ENCODE measurements at places on chromosomes 12 and 14.
A peak's percentile ranks its signal among the peaks of the same experiment; 100 is the strongest.

- peak; percentile 89 for DNase-seq
These were observed 11.8 kb upstream of the WSCD2 start for GRCh38 chr12:108117163-108117849.

DNA sequence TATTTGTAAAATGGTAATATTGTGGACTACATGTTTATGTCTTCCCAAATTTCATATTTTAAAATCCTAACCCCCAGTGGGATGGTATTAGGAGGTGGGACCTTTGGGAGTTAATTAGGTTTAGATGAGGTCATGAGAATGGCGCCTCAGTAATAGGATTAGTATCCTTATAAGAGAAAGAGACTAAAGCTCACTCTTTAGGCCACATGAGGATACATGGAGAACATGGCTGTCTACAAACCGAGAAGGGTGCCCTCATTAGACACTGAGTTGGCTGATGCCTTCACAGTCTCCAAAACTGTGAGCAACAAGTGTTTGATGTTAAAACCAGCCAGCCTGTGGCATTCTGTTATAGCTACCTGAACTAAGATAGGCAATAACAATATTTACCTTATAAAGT is 58.3 kb upstream of the OTOGL start:
- no peak for DNase-seq

DNA sequence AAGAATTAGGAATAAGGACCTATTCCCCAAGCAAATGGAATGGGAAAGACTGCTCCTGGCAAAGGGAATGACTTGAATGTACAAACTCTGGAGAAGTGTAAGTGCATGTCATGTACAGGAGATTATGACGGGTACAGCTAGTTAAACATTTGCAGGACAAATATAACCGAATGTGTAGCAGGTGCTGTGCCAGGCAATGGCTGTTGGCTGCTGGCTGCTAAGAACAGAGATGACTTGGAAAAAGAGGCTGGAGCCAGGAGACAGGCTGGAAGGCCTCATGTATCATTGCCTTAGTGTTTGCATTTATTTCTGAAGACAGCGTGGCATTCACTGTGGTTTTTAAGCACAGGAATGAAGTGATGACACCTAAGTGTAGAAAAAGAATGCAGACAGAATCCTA is 136.8 kb downstream of the TTC8 start:
- no peak for DNase-seq

GRCh38 chr12:47111854-47112253 is 32.1 kb upstream of the AMIGO2 start:
- DNase-seq, result no peak

GRCh38 chr14:59332727-59333126 is 132.5 kb downstream of the GPR135 start:
- no peak for DNase-seq

DNA sequence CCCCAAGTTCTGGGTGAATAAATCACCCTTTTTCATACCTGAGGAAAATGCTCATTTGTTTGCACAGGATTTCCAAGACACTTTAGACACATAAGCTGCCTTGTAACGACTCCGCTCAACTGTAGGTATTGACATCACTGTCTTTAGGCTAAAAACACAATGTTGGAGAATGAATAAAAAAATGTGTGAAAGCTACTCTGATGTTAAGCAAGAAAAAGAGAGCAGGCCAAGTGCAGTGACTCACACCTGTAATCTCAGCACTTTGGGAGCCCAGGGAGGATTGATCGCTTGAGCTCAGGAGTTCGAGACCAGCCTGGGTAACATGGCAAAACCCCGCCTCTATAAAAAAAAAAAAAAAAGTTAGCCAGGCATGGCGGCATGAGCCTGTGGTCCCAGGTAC is 11.1 kb upstream of the CIPC start:
- no peak for DNase-seq

- DNase-seq, result no peak
These were observed 20.6 kb downstream of the ATF1 start for GRCh38 chr12:50784501-50784900.

GRCh38 chr12:26806556-26806955 is 26.4 kb downstream of the ITPR2 start:
- DNase-seq, result no peak

- DNase-seq, result no peak
These were observed 125.1 kb upstream of the GARIN6 start for GRCh38 chr12:99522456-99522855.

DNA sequence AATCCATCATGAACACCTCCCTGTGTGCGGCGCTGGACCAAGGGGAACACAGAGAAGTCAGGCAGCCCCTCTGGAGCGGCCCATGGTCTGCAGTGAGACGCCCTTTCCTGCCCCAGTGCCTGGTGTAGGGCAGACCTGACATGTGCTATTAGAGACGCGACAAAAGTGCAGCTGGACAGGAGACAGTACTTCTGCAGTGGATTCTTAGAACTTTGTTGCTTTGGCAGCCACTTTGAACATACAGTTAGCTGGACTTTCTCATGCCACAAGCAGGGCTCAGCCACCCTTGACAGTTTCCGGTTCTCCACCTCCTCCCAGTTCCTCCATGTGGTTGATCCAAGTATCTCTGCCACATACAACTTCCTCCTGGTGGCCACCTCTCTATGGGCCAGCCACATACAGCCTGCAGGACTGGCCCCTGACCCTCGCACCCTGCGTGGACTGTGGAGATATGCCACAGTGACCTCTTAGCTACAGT is 45.9 kb downstream of the LGMN start:
- no peak for DNase-seq

GRCh38 chr14:75987201-75987970 is 1.8 kb downstream of the IFT43 start:
- no peak for DNase-seq

DNA sequence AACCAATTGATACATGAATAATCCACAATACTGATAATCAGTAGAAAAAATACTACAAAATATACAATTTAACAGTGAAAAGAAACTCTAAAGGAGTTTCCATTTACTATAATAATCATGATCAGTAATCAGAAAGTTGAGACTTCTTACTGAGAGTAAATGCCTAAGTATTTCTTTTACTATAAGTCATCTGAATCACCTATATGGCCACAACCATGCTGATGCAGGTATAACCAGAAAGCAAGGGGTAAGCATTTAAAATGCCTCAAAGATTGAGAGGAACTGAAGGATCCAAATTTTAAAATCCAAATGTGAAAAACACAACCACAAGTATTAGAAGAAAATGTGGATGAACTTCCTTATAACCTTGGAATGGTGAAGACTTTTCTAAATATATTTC is 23.4 kb downstream of the CDK17 start:
- no peak for DNase-seq

DNA sequence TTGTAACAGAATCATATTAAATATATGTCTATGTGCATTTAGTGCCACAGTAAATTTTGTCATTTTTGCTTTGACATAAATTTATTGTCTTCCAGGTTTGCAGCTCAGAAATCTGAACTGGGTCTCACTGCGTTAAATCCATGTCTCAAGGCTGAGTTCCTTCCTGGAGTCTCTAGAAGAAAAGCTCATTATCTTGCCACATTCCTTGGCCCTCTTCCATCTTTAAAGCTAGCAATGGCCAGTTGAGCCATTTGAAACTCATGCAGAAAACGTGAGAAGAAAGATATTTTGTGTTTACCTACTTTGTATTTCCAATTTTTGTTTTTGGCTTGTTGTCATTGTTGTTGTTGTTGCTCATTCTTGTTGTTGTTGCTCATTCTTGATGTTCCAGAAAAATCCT is 10.7 kb downstream of the PRH1 start:
- no peak for DNase-seq

DNA sequence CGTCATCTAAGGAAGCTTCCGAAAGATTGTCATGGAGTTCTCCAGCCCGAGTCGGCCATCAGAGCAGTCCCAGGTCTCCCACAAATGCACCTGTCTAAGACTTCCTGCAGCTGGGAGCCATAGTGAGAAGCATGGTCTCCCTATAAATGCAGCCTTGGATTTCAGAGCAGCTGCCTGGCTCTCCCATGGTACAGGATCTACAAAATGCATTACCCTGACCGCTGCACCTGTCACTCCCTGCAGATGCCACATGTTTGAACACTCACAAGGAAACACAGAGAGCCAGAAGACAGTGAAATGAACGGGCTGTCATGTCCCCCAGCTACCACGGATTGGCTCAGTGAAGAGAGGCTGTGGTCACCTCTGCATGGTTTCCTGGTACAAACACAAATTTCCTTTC is 702.7 kb downstream of the MED13L start:
- DNase-seq, result no peak

- no peak for DNase-seq
These were observed 106.2 kb upstream of the MAX start for GRCh38 chr14:65208548-65208947.

GRCh38 chr12:54954228-54954627 is 30.3 kb downstream of the TESPA1 start:
- no peak for DNase-seq

GRCh38 chr14:95500772-95501401 is 15.6 kb downstream of the SYNE3 start:
- DNase-seq, result no peak

DNA sequence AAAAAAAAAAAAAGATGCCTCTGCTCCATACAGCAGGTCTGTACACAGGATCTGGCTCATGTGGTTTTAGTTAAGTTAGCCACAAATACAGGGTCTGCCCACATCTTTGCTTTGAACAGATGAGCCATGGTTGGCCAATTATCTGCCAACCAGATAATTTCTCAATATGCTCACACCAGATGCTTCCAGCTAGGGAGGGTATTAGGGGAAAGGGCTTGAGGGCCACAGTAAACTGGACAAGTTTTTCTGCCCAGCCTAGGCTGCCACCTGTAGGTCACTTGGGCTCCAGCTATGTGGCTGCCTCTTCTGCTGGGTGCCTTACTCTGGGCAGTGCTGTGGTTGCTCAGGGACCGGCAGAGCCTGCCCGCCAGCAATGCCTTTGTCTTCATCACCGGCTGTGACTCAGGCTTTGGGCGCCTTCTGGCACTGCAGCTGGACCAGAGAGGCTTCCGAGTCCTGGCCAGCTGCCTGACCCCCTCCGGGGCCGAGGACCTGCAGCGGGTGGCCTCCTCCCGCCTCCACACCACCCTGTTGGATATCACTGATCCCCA is 776 bp downstream of the RDH5 start:
- DNase-seq, result peak; percentile 78

GRCh38 chr12:49646871-49647654 is 23.7 kb downstream of the PRPF40B start:
- no peak for DNase-seq

GRCh38 chr14:61668282-61668681 is 27.0 kb upstream of the HIF1A start:
- DNase-seq, result no peak

GRCh38 chr14:59377991-59378601 is 87.1 kb downstream of the GPR135 start:
- peak; percentile 51 for DNase-seq

DNA sequence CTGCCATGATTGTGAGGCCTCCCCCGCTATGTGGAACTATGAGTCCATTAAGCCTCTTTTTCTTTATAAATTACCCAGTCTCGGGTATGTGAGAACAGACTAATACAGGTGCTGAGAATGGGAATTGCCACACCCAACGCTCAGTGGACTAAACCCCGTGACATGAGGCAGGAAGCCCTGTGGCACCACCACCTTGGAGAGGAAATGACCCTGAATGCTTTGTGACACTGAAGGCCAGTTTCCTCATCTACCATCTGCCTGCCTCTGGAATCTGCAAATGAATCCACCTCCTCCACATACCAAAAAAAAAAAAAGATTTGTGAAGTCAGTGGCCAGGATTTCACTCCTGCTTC is 41.6 kb downstream of the NT5DC3 start:
- DNase-seq, result no peak

GRCh38 chr14:91154851-91155625 is 41.2 kb downstream of the DGLUCY start:
- DNase-seq, result peak; percentile 68

- DNase-seq, result no peak
These were observed 342.2 kb upstream of the SFSWAP start for GRCh38 chr12:131368668-131369071.

All from ureter (tissue), 1 donor.